ENCODE measurements at places on chromosomes 2 and 18. TPM values are rescaled to one million over a fixed set of nuclear protein-coding genes. Genes with fewer than 3 reads are reported as not detected.

- DNase-seq, result no peak
Observed at GRCh38 chr2:69544951-69545350, 98.6 kb downstream of the AAK1 start.

DNA sequence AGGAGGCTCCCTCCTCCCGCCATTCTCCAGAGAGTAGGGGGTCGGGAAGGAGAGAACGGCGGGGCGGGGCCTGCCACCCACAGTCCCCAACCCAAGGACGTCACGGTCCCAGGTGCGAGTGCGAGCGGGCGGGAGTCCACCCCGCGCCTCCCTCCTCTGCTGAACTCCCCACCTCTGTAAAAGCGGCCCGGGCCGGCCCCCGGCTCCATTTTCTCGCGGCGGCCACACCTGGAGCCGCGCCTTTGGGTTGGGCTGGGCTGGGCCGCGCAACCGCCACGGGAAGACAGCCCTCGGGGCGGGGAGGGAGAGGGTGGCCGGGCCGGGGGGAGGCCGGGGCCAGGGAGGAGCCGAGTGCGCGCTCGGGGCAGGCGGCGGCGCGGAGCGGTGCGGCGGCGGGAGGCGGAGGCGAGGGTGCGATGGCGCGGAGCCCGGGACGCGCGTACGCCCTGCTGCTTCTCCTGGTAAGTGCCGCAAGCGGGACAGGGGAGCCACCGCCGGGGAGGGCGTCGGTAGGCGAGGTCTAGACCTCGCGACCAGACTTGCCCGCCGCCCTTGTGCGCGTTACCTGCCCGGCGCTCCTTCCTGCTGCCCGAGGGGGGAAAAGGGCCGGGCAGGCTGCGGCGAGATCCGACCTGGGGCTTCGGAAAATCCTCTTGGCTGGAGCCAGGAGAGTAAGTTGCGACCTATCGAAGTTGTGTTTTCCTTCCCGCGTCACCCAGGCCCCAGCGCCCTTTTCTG is at the start of gene DSG2:
Gene DSG2 (plus strand): TSS at position 342 of the 738 bp plus-strand sequence. CDS start 75 bp downstream, at position 417.
- DNase-seq, result peak; percentile 76

The LIMS3 gene
- 0.93 TPM for total RNA-seq

GRCh38 chr2:9720352-9721093 is 89.7 kb upstream of the YWHAQ start:
- DNase-seq, result no peak

DNA sequence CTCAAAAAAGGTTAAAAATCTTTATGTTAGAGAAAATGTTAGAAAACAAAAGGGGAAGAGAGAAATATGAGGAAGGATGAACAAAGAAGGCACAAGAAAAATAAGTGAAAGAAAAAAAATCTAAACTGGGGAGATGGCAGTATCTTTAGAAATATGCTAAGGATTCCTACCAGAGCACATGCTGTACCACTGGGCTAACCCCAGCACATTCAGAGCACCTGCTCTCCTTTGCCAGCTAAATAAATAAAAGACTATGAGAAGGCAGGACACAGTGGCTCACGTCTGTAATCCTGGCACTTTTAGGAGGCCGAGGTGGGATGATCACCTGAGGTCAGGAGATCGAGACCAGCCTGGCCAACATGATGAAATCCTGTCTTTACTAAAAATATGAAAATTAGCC is 92.2 kb upstream of the CDKL4 start:
- DNase-seq, result no peak

GRCh38 chr18:10838553-10838952 is 310.8 kb downstream of the PIEZO2 start:
- no peak for DNase-seq

- DNase-seq, result no peak
Observed at GRCh38 chr2:184534986-184535385, 63.3 kb upstream of the ZNF804A start.

GRCh38 chr2:46704593-46704992 is 211.0 kb downstream of the MCFD2 start:
- no peak for DNase-seq

DNA sequence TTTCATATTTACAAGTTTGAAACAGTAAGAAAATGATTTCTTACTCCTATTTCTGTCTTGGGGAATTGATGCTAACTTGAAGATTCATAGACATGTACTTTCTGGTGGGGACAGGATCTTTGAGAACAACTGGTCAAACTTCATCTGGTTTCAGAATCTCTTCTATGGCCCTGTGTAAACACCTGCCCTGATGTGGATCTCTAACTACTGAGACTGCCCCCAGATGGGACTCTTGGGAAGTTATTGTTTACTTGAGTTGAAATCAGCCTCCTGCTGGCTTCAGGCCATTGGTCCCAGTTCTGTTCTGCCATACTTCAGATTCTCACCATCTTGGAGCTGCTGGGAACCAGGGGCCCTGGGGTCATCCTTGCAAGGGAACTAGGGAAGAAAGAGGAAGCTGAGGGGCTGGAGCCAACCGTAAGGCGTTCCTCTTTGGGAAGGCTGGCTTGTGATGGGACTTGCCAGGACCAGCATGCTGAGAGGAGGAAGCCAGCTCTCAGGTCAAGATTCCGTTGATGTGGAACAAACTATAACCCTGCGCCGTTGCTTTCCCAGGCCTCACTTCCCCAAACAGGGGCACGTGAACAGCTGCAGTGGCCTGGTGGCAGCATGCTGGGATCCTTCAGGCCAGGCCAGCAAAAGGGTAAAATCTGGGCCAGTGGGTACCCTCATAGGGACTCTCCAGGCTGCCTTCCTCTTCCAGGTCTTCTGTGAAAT is 135.5 kb upstream of the CXCR4 start:
- DNase-seq, result no peak

DNA sequence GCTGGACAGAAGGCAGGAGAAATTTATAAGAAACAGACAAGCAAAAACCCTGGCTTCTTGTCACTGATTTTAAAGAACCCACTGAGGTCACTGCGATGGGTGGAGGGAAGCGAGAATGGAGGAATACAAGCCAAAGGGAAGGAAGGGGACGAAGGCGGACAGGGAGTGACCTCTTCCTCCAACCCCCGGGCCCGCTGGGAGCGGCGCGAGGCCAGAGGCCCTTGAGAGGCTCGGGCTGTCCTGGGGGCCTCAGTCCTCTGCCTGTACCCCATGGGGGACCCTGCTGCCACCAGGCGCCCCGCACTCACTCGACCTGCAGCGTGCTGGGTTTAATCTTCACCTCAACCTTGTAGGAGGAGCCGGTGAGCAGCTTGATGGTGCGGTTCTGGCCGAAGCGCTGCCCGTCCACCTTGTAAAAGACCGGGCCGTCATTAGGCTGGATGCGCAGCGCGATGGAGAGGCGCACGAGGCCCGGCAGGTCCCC is 793 bp downstream of the CNRIP1 start:
- no peak for DNase-seq

- DNase-seq, result no peak
Observed at GRCh38 chr18:12884406-12885323, 628 bp upstream of the PTPN2 start.

- no peak for DNase-seq
Observed at GRCh38 chr18:42030586-42031182, 75.7 kb downstream of the PIK3C3 start.

DNA sequence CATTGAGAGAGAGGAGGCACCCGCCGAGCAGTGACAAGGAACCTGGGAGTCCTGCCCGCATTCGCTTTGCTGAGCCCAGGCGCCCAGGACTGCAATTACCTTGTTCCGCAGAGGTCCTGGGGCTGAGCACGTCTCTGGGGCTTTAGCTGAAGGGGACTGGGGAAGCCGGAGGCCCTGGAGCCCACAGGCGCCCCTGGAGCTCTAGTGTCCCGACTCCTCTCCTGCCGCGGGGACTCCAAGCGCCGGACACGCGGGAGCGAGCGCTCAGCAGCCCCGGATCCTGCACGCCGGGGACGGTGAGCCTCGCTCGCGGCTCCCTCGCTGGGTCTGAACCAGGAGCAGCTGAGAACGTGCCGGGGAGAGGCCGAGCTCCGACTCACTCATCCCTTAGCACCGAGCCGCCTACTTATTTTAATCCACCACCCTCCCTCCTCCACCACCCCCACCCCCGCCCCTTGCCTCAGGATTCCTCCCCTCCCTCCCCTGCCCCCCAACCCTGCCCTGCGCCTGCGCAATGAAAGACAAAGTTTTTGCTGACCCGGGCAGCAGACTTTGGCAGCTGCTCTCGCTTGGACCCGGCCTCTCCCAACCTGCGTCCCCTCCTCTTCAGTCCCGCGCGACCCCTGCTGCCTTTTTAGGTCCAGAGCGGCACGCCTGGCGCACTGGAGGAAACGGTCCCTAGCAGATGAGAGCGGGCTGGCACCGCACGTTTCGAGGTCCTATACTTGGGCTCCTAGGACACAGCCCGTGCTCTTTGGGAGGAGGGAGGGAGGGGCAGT is at the start of gene OSR1:
Gene OSR1 (minus strand): TSS at position 382 of the 779 bp plus-strand sequence. CDS start 4,818 bp downstream, outside the sequence.
- DNase-seq, result peak; percentile 52

The POTEF gene
- total RNA-seq, result 37.8 TPM

GRCh38 chr2:16978301-16978700 is 312.7 kb upstream of the CYRIA start:
- DNase-seq, result no peak

DNA sequence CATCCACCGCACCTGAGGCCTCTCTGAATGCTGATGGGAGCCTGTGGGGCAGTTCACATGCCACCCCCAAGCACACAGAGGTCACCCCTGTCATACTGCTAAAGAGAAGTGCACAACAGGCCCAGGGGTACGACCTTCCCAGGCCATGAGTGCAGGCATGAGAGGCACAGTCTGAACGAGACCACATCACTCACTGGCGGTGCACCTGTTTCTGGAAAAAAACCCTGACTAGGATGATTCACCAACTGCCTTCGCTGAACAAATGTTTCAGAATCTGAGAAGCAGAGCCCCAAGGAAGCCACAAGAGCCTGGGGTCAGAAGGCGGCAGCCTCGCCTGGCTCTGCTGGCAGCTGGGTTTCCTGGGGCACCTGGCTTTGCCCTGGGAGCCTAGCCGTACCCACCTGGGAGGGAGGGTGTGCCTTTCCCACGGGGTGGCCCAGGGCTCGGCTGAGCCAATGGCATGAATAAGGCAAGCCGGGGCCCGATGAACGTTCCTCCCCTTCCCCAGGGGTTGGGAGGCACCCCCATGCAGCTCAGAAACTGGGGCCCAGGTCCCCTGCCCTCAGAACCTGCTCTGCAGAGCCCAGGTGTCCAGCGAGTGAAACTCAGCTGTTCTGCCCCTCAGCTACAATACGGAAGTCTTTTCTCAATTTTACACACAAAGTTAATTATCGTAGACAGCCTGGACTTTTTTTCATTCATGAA is 73.8 kb downstream of the HDAC4 start:
- no peak for DNase-seq

The PLGLB2 gene
- 8.3 TPM for total RNA-seq

GRCh38 chr2:195313962-195314361 is 343.1 kb upstream of the SLC39A10 start:
- DNase-seq, result no peak

The CD8B gene
- not detected for total RNA-seq

DNA sequence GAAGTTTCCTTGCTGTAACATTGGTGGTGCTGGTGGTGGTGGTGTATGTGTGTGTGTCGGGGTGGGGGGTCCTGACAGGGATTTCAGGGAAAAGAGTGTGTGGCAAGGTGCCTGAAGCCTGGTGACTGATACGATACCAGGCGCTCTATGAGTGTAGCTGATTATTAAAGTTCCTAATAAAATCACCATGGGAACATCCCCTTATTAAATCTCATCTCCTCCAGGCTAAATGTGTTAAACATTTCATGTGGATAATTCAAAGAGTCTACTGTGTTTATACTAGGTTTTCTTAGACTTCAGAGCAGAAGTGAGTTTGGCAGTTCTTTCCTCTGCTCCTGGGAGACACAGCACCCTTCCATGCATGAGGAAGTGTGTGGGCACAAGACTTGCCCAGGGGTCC is 82.0 kb downstream of the THNSL2 start:
- no peak for DNase-seq

The TEX44 gene
- total RNA-seq, result not detected

GRCh38 chr2:234556848-234557573 is 60.1 kb upstream of the ARL4C start:
- DNase-seq, result no peak

The METTL5 gene
- 42.3 TPM for total RNA-seq
